ENCODE measurements at places on chromosomes 4 and X.

GRCh38 chr4:52037689-52038102 is 403 bp downstream of the SGCB start:
- no peak for DNase-seq

- no peak for DNase-seq
These were observed 11.9 kb downstream of the LRPAP1 start for GRCh38 chr4:3520276-3520675.

GRCh38 chr4:15891312-15891711 is 47.2 kb downstream of the FGFBP1 start:
- DNase-seq = no peak

DNA sequence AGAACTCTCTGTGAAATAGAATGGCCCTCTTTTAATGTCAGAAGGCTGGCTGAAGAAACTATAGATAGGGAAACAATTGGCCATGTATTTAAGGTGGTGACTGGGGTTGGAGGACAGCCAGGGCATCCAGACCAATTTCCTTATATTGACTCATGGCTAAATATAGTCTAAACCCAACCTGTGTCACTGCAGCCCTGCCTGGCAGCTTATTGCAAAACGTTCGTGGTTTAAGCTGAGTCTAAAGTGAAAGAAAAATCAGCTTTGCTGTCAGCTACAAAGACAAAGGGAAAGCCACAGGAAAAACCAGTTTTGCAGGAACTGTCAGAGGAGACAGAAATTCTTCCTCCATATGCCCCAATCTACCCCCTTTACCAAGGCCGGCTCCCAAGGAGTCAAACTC is 902.8 kb upstream of the NDST4 start:
- peak; percentile 10 for DNase-seq

- no peak for DNase-seq
These were observed 24.5 kb downstream of the ZNF41 start for GRCh38 chrX:47458528-47458927.

DNA sequence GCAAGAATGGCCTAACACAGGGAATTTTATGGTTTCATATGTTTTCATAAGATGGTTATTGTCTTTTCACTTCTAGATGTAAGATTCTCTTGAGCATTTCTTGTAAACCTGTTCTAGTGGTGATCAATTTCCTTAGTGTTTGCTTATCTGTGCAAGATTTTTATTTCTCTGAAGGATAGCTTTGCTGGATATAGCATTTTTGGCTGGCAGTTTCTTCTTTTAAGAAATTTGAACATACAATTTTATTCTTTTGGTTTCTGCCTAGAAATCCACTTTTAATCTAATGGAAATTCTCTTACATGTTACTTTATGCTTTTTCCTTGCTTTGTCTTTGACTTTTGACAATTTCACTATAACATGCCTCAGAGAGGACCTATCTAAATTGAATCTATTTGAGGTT is 276.5 kb upstream of the SFRP2 start:
- DNase-seq = no peak

DNA sequence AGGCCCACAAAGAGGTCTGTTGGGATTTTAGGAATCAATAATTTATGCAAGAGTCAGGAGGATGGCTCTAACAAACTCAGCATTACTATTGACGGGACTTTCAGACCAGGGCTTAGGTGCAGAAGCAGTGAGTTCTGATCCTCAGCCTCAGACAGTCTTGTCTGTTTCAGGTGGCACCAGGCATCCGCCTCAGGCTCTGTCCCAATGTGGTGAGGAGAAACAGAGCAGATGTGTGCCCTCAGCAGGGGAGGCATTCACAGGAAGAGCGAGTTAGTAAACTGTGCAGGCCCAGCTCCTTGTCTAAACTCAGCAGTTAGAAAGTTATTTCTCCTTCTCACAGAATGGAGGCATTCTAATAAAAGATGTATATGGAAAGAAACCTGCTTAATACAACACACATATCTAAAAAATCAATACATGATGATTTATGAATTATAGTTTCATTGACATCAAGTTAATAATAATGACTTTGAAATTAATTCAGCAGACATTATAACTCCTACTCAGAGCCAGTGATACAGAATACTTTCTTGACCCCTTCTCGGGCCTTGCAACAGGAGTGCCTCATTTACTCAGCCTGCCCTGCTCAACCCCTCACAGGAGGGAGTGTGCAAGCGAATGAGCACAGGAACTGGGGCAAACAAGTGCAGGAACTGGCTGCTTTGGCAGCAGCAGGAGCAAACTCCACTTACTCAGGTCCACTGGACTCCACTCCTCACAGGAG is 202.8 kb upstream of the SMIM31 start:
- no peak for DNase-seq

DNA sequence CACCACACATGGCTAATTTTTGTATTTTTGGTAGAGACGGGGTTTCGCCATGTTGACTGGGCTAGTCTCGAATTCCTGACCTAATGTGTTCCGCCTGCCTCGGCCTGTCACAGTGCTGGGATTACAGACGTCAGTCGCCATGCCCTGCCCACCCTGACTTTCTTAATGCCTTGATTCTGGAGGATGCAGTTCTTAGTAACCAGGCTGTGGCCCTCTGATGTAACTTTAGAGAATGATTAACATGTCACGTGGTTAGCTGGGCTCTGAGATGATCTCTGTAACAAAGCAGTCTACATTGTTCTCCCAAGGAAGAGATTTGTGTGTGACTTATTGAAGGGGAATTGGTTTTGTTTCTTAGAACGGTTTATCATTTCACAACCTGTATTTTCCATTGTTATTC is 30.6 kb downstream of the ANK2 start:
- DNase-seq = no peak

Data from AG09309 (cell line).